ENCODE measurements at places on chromosomes 11 and 22.
A peak's percentile ranks its signal among the peaks of the same experiment; 100 is the strongest.

GRCh38 chr11:115222218-115222862 lies 281.9 kb downstream of the CADM1 start:
- peak; percentile 38 for DNase-seq

- DNase-seq, result no peak
These were observed 12.8 kb upstream of the EFCAB6 start for GRCh38 chr22:43824724-43825420.

DNA sequence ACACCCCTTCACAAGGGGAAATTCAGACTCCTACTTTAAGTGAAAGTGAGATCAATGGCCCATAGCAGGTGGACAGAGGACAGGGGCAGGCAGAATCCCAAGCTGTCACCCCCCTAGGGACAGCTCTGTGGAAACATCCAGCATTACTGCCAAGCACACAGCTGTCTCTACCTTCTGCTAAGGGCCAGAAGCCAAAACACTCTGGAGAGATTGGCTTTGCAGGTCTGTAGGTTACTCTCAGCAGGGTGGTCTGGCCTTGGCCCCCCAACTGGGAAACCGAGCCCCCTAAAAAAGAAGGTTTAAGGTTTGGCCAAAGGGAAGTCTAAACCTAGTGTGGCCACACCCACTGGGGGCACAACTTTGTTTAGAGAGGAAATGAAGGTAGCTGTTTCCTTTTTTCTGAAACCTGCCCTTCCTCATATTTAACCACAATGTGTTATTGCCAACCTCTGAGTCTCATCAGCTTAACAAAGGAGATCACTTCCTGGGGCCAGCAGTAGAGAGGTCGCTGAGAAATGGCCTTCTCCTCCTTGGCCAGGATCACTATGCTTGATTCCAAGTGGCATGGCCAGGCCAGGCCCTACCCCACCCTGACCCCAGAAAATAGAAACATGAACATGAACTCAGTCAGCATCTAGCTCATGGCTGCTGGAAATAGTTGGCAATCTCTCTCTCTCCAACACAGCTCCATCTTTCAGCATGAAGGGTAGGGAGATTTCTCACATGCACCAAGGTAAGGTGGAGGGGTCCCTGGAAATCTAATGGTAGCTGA lies 25.9 kb upstream of the SCARF2 start:
- no peak for DNase-seq

GRCh38 chr11:67027483-67027930 lies 4.6 kb downstream of the SYT12 start:
- no peak for DNase-seq

- DNase-seq, result no peak
These were observed 73.4 kb downstream of the TNRC6B start for GRCh38 chr22:40251106-40251505.

GRCh38 chr11:36328966-36329673 lies 33.0 kb downstream of the PRR5L start:
- DNase-seq, result no peak

DNA sequence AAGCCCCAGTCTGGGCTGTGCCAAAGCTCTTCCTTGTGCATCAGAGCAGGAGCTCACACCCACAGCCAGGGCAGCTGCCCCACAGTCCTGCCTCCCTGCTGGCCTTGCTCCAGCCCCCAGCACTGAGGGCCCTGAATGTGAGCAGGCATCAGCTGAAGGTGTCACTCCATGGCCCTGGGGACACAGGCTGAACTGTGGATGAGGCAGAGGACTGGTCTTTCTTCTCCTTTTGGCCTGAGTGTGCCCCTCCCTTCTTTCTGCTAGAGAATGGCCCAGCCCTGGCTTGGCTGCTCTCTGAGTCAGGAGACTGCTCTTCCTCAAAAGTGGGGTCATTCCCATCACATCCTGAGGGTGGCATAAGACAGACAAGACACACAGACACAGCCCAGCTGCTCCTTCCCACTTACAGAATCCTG lies 16.2 kb downstream of the OTOG start:
- no peak for DNase-seq

DNA sequence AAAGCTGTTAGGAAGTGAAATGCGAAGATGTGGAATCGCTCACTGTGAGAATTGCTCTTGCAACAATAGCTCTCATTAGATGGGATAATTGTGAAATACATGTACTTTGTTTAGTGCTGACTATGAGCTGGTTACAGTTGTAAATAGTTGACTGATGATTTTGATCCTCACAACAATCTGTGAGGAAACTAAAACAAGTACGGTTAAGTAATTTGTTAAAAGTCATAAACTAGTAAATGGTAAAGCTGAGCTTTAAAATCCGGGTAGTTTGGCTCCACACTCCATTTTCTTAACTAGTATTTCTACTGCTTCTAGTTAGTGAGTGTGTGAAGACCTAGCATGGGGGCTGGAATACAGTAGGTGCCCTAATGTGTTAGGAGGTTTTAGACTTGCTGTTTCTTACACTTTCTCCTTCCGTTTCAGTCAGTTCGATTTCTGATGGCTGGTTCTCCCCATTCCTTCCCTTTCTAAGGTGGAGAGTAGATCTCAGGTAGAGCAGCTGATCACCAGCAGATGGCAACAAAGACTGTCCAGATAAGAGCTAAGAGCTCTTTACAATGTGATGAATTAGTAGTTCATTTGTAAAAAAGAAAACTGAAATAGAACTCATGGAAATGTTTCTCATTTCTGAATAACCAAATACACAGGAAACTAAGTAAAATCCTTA lies 16.3 kb upstream of the CYP2R1 start:
- DNase-seq, result peak; percentile 43

DNA sequence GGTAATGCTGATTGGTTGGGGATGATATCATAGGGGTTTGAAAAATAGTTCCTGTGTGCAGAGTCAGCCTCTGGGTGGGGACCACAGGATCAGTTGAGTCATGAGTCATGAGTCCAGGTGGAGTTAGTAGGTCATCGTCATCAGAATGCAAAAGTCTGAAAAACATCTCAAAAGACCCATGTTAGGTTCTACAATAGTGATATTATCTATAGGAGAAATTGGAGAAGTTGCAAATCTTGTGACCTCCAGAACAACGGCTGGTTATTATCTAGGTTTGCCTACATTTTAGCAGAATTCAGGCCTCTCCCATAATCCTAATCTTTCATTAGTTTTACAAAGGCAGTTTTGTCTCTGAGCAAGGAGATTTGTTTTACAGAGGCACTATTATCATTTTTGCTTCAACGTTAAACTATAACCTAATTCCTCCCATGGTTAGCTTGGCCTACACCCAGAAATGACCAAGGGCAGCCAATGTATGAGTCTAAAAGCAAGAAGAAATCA lies 38.9 kb downstream of the MS4A2 start:
- DNase-seq, result no peak

GRCh38 chr11:63866211-63866610 lies 27.3 kb downstream of the MARK2 start:
- peak; percentile 38 for DNase-seq

All from NCI-H2107 (cell line).